ENCODE measurements at places on chromosomes 3 and 15. TPM values are rescaled to one million over a fixed set of nuclear protein-coding genes. Genes with fewer than 3 reads are reported as not detected.
A peak's percentile ranks its signal among the peaks of the same experiment; 100 is the strongest.

SLC24A5 gene
- not detected for total RNA-seq

PLA1A gene
- total RNA-seq: under 0.01 TPM

GRCh38 chr15:65942436-65942835 is 73.1 kb downstream of the RAB11A start:
- no peak for DNase-seq

GRCh38 chr15:62125773-62126172 is 39.3 kb downstream of the C2CD4B start:
- no peak for DNase-seq

- DNase-seq: peak; percentile 78
Measured at GRCh38 chr3:110568246-110568645, 503.4 kb upstream of the NECTIN3 start.

- DNase-seq: peak; percentile 76
Measured at GRCh38 chr3:30770387-30770786, 124.1 kb downstream of the GADL1 start.

DNA sequence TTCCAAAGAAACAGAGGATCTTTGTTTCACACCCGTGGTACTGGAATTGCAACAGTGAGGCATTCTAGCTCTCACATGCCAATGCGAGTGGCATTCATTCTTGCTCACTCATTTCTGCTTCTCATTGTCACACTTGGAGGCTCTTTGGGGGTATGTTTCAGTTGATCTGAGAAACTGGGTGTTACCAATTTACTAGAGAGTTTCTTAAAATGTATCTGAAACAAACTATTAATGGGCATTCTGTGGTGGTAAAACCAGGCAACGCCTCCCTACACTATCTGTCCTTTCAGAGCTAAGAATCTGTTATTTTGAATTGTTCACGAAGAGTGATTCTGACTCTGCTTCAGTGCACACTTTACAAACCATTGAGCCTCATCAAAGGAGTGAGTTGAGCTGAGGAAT is 140.6 kb upstream of the BHLHE40 start:
- no peak for DNase-seq

DNA sequence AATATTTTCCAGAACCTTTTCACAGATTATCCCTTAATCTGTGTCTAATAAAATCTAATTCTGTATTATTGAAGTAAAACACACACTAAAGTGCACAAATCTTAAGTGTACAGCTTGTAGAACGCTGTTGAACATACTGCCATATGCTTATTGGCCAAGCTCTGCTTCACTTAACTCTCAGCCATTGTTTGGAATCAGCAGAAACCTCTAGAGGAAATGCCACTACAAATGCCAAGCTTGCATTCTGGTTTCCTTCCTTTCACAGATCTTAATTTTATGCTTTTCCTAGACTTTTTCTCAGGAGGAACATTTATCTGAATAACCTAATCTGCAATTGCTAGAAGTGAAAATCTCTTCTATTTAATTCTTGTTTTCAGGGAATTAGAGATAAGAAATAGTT is 10.1 kb downstream of the MNS1 start:
- DNase-seq: no peak

ACP3 gene
- under 0.01 TPM for total RNA-seq

DNA sequence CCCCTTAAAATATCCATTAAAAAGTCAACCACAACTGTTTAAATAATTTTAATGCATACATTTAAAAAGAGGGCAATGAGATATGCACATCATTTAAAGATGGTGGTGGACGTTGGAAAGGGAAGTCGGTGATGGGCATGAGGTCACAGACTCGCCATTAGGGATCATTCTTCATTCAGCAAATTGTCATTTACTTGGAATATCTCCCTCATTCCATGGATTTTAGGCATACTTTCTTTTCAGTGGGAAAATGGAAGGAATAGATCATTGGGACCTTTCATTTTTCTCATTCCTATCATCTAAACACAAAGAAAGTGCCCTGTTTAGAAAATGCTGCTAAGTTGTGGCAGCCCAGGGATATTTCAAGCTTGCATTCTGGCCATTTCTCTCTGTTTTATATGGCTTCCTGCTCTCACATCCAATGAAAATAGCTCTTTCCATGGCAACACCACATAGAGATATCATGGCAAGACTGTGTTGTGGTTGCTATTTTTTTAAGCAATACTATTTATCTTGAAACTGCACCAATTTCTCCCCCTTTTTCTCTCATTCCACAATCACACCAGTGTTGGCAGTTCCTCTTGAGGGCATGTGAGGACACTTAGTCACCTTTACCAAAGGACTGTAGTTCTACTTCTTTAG is 40.7 kb upstream of the LMCD1 start:
- peak; percentile 29 for DNase-seq

- no peak for DNase-seq
Measured at GRCh38 chr3:144265542-144266100, 294.0 kb downstream of the DIPK2A start.

DNA sequence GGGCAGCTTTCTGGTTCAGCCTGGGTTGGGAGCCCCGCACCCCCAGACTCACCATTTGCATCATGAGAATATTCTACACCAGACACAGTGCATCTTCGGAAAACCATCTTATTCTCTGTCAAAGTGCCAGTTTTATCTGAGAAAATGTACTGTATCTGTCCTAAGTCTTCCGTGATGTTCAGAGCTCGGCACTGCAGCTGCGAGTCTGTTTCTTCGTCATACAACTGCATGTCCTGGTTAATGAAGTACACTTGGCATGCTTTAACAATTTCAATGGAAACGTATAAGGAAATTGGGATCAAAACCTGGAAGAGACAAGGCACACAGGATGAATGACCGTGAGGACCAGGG is 141.5 kb downstream of the ATP10A start:
- no peak for DNase-seq

GMNC gene
- under 0.01 TPM for total RNA-seq

- no peak for DNase-seq
Measured at GRCh38 chr3:100265016-100265415, 4.2 kb downstream of the TBC1D23 start.

Measured in osteoblast (primary cell).